ENCODE measurements at places on chromosomes 3 and 15.

- peak; percentile 59 for DNase-seq
Observed at GRCh38 chr15:65089206-65089824, 12.8 kb downstream of the KBTBD13 start.

DNA sequence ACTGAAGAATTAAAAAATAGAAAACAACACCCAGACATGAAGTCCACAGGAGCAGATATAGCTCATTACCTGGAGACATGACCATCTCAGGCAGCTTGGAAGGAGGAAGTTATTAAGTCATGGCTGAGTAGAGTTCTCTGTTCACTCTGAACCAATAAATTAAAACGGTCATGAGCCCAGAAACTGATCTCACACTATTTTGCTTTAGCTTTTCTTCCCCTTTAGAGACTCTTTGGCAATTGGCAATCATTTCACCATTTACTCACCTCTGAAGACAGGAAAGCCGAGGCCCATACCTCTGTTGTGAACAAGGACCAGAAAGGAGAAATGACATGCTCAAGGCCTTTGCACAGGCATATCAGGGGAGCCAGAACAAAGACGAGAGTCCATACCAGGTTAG is 26.6 kb downstream of the CLDN18 start:
- no peak for DNase-seq

GRCh38 chr3:145620002-145620401 is 541.0 kb downstream of the PLOD2 start:
- no peak for DNase-seq

GRCh38 chr15:31305796-31306425 is 20.7 kb upstream of the KLF13 start:
- DNase-seq, result no peak

- DNase-seq, result no peak
Observed at GRCh38 chr3:89851974-89852621, 744.7 kb downstream of the EPHA3 start.

DNA sequence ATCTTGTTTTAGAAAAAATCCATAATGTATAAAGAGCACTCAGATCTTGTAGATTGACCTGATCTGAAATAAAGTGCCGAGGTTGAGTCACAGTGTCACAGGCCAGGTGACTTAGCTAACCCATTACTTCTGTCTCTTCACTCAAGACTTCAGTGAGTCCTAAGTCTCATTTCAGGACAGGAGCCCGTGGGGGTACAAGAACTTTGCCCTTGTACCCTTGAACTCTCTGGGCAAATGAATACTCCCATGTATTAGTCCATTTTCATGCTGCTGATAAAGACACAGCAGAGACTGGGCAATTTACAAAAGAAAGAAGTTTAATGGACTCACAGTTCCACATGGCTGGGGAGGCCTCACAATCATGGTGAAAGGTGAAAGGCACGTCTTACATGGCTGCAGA is 160.2 kb downstream of the ZPLD1 start:
- no peak for DNase-seq

GRCh38 chr3:16534640-16535262 is 21.3 kb upstream of the RFTN1 start:
- DNase-seq, result no peak

DNA sequence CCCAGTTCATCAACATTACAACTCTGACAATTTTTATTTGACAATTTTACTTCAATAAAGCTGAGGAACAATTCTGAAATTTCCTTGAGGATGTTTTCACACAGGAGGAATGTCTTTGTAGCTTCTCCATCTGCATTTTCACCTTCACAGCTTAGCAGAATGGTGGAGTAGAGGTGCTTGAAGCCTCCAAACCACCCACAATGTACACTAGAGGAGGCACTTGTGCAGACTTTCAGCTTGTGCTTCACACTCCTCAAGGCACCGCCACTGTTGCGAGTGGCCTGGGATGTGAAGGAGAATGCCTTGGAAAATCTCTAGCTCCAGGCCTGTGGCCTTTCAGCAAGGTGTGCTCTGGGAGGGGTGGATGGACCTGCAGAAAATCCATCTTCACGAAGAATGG is 181.9 kb downstream of the EPHB1 start:
- no peak for DNase-seq

DNA sequence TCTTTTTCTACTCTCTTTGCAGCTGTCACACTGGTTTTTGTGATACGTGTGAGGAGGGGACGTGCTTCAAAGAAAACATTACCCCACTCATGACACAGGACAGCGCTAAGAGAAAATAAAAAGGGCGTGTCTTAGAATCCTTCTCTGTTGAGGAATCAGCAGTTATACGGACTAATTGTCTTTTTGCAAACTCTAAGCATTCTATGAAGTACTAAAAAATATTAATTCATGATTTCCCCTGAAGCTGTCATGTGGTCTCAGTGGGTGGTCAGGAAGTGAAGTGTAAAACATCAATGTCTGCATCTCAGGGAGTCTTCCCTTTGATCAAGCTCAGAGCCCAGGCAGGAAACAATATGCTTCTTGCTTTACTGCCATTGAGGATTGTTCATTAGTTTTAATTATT is 117.5 kb upstream of the CRBN start:
- DNase-seq, result no peak

DNA sequence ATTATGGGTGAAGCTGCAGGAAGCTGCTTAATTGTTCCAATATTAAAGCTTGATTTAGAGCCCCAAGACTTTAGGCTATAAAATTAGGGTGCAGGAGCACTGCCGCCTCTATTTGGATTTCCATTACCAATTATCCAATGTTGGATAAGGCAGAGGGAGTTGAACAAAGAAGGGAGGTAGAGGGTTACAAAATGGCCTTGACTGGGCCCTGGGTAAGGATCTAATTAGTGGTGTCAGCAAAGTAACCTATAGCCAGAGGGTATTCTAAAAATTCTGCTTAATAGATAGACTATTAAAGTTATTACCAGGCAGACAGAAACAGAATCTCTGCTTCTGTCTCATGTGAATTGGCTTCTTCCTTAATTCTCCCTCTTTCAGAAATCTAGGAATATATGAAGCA is 50.3 kb upstream of the DPPA4 start:
- DNase-seq, result no peak

GRCh38 chr3:78644847-78645246 is 1123.0 kb downstream of the ROBO1 start:
- no peak for DNase-seq

GRCh38 chr15:94968133-94968532 is 736.8 kb downstream of the MCTP2 start:
- no peak for DNase-seq

DNA sequence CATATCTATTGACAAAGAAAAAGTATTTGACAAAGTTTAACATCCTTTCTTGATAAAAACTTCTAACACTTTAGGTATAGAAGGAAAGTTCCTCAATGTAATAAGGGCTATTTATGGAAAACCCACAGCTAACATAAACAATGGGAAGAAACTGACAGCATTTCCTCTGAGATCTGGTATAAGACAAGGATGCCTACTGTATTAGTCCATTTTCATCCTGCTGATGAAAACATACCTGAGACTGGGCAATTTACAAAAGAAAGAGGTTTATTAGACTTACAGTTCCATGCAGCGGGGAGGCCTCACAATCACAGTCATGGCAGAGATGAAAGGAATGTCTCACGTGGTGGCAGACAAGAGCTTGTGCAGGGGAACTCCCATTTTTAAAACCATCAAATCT is 17.8 kb upstream of the CLDN1 start:
- no peak for DNase-seq

- DNase-seq, result no peak
Observed at GRCh38 chr15:39785139-39785538, 2.5 kb upstream of the FSIP1 start.

DNA sequence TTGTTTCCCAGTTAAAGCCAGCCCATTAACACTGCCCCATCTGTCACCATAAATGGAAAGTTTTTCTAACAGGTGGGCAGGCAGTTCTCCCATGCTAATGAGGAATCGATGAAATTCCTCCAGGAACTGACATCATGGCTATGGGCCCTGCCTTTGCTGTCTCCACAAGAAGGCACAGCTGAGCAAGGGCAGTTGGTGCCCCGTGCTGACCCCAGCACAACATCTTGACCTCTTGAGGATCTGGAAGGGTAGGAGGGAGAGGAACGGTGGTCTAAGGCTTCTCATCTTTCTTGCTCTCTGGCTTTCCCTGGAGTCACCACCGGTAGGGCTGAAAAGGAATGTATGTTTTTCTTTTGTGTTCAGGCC is 46.7 kb downstream of the CHCHD6 start:
- no peak for DNase-seq

- DNase-seq, result no peak
Observed at GRCh38 chr15:94586099-94586498, 354.7 kb downstream of the MCTP2 start.

DNA sequence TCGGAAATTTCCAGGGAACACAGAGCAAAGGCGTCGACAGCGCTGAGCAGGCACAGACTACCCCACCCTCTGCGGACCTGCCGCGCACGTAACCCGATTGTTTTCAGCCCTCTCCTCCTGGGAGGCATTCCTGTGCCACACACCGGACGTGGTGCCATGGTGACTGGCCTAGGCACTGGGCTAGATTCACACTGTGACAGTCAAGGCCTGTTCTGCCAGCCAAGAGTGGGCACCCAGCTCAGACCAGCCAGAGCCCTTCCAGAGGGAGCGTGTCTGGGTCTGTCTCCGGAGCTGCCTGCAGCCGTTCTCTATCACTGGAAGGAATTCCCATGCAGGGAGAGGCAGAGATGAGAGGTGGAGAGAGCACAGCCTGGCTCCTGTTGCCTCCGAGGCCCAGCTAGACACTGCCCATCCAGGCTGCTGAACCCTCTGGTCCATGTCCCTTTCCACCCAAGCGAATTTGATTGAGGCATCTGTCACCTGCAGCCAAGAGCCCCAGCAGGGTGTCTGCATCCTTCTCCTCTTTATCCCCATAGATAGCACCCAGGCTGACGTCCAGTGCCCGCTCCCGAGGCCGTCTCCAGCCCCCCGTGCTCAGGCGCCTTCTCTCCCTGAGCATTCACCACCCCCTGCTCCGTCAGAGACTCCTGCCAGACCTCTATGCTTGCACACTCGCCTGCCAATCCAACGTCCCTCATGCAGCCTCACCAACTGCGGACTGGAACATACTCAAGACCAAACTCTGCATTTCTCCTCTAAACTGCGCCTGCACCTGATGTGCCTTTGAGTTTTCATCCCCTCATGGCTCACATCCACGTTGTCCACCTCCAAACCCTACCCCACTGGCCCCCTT is 267.5 kb downstream of the OCA2 start:
- no peak for DNase-seq

DNA sequence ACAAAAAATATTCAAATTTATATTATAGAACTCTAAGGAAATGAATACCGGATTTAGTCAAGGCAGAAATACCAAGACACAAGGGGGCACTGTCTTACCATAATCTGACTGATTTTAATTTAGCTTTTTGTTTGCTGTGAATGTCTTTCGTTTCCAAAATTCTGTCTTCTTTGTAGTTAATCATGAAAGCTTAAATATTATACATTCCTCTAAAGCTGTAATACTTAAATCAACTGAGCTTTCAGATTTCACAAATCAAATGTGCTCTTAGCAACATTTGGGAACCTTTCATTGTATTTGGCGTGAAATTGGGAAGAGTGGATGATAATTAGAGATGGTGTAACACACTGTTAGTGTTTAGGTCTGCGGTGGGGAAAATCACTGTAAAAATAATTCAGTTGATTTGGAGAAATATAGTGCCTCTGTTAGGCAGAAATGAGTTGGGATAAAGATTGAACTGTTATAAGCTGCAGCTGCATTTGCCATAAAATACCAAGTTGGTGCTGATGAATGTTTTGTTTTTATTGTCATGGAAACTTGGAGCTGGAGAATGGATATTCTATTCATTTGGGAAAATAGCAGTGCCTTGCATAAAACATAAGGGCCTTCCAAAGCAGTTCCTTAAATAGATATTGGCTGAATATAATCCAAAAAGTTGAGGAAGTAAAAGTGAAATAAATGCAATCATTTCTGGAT is 228.2 kb downstream of the TCF12 start:
- DNase-seq, result no peak

DNA sequence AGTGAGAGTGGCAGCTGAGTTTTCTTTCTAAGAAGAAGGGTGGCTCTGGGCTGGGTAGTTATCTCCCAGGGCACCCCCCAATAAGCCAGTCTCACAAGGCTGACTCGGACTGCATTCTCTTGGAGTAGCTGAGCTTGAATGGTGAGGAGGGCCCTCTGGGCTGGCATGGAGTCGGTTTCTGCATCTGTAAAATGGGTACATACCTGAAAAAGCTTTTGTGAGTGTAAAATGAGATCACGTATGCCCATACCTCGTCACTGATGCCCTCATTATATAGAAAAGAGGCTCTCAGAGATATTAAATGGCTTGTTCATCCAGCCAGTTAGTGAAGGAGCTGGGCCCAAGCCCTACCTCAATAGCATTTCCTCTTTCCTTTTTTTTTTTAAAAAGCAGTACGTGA is 41.2 kb downstream of the SMAD6 start:
- no peak for DNase-seq

DNA sequence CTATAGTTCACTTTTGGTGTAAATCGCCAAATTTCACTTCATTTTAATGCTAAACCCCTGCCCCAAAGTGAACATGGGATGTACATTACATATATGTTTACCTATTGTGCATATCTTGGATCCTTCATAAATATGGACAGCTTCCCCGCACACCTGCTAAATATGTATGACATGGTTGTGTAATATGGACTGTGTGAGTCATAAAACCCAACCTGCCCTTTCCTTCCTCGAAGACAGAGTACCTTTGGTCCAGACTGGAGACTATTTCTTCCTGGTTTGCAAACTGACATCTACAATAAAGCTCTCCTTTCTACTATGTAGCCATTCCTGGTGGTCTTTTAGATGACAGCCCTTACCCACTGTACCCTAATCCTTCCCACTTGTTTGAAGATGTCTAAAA is 12.4 kb downstream of the ACTC1 start:
- no peak for DNase-seq

DNA sequence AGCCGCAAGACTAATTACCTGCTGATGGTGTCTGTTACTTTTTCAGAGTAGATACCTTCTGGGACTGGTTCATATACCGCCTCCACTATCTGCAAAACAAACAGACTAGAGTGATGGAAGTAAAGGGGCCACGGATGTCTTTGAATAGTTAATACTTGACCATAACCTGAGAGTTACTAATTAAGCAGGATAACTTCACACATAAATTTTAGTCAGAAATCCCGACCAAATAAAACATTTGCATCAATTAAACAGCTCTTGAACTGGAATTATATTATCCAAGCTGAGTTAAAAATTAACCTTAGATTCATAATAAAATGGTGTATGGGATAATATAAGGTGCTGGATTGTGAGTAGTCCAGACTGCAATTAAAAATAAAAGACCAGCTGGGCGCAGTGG is 167.7 kb downstream of the NEK10 start:
- DNase-seq, result no peak

- DNase-seq, result no peak
Observed at GRCh38 chr3:51710631-51711351, 3.9 kb downstream of the GRM2 start.

DNA sequence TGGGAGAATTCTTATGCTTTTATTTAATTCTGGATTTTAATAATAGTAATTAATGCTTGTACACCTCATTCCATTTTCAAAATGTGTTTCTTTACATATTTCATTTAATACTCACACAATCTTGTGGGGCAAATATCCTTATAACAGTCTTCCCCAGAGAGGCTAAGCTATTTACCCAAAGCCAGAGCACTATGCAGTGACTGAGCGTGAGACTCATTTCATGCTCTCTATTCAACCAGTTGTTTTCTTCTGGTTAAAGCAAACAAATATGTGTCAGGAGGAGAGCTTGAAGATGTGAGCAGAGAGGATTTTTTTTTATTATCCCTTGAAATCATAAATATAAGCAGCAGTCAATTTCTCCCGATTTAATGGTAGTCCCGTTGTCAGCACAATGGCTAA is 548.3 kb upstream of the TBL1XR1 start:
- no peak for DNase-seq

All from AG04450 (cell line).